ENCODE measurements at places on chromosomes 6 and 20. TPM values are rescaled to one million over a fixed set of nuclear protein-coding genes. Genes with fewer than 3 reads are reported as not detected.

DNA sequence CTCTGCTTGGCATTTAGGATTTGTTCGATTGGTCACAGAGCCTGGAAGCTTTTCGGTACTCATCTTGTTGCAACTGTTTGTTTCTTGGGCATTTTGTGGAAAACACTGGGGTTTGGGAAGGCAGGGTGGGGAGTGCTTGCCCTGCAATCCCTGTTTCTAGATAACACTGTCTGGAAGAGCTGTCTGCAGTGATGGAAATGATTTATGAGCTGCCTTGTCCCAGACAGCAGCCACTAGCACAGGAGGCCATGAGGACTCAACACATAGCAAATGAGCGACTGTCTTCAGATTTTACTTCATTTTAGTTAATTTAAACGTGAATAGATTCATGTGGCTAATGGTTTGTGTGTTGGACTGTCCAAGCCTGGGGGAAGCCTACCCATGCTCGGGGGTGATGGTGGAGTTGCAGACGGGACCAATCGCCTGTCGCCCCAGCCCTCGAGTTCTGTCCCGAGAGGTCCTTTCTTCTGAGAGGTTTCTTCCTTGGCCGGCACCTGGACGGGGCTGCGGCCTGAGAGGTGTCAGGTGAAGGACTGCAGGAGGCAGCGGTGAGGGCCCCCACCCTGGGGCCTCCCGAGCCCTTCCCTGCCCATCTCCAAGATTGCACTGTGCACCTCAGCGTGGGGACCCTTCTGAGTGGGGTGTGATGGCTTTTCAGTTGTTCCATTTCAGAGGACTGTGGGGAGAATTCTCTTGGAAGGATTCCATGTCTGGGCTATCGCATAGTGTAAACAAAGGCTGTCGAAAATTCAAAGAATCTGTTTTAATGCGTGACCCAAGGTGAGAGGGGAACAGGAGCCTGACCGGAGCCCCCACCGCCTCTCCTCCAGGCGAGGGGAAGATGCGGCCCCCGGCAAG lies 55.4 kb downstream of the SMOC2 start:
- H3K4me3 ChIP-seq = no peak overlapping the region
- DNase-seq = no peak
- no peak overlapping the region for H3K27ac ChIP-seq
- no peaks in the 10 kb centered on the region for H3K36me3 ChIP-seq

DNA sequence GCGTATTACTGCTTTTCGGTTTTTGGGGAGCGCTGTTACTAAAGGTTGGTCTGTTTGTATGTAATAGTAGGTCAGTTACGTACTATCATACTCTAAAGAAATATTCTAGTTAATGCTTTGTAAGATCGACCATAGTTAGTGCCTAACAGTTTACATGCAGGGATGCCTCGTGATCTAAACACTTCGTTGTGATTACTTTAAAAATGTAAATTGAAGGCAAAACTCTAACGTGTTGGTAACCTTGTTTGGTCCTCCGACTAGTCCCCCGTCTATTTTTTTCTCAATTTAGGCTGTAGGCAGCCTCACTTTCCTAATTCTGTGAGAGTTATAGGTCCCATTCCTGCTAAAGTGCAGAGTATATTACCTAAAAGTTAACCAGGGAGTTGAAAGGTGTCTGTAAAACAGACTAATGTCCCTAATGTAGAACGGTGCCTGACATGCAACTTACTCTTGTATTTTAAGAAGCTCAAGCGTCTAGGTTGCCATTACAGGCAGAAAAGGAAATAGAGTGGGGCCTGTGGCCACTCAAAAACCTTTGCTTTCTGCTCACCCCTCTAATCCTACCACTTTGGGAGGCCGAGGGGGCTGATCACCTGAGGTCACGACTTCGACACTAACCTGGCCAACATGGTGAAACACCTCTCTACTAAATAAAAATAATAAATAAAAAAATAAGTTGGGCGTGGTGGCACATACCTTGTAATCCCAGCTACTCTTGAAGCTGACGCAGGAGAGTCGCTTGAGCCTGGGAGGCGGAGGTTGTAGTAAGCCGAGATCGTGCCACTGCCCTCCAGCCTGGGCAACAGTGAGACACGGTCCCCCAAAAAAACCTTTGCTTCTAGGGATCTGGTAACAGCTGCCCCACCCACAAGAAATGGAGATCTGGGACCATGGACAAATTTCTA lies 37.8 kb downstream of the HFE start:
- DNase-seq = peak; percentile 29
- H3K4me3 ChIP-seq = peak overlapping the region; percentile 97
- peaks cover 22% of the 10 kb centered on the region for H3K36me3 ChIP-seq

- DNase-seq = no peak
- H3K36me3 ChIP-seq = no peaks in the 10 kb centered on the region
- H3K4me3 ChIP-seq = no peak overlapping the region
- H3K27me3 ChIP-seq = no peaks in the 10 kb centered on the region
- H3K27ac ChIP-seq = no peak overlapping the region
- H3K4me1 ChIP-seq = no peaks in the 10 kb centered on the region
These were observed 39.2 kb downstream of the ANKS1A start for GRCh38 chr6:34928220-34928619.

GRCh38 chr6:149089510-149089909 lies 228.0 kb upstream of the TAB2 start:
- H3K4me1 ChIP-seq = peaks cover 38% of the 10 kb centered on the region
- no peaks in the 10 kb centered on the region for H3K27me3 ChIP-seq
- no peak overlapping the region for H3K27ac ChIP-seq
- H3K36me3 ChIP-seq = no peaks in the 10 kb centered on the region

GRCh38 chr6:39865011-39865888 lies 69.0 kb downstream of the MOCS1 start:
- no peaks in the 10 kb centered on the region for H3K36me3 ChIP-seq
- no peaks in the 10 kb centered on the region for H3K4me1 ChIP-seq
- no peak overlapping the region for H3K4me3 ChIP-seq
- peaks cover 12% of the 10 kb centered on the region for H3K27me3 ChIP-seq
- no peak overlapping the region for H3K27ac ChIP-seq

- H3K36me3 ChIP-seq = no peaks in the 10 kb centered on the region
- H3K4me3 ChIP-seq = no peak overlapping the region
- H3K27ac ChIP-seq = no peak overlapping the region
- no peak for DNase-seq
- peaks cover 8% of the 10 kb centered on the region for H3K4me1 ChIP-seq
- no peaks in the 10 kb centered on the region for H3K27me3 ChIP-seq
These were observed 286.2 kb downstream of the DHX35 start for GRCh38 chr20:39248171-39248861.

- H3K4me3 ChIP-seq = no peak overlapping the region
- H3K4me1 ChIP-seq = peaks cover 15% of the 10 kb centered on the region
- DNase-seq = no peak
- H3K27me3 ChIP-seq = no peaks in the 10 kb centered on the region
These were observed 68.8 kb downstream of the FGD2 start for GRCh38 chr6:37074053-37074827.

DNA sequence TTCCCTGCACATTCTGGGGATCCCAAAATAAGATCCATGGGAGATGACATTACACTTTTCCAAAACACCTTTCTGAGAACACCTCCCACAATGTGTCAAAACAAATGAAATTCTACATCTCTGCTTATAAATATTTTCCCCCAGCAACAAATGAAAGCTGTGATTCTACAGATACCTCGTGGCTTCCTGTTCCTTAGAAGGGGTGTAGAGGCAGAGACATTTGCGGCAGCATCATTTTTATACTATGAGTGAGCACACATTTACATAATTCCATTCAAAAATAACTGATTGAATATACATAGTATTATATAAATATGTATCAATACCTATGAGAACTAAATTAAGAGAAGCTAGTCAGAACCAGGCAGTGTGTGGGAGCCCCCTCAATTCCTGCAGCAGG lies 213.9 kb upstream of the JARID2 start:
- H3K27ac ChIP-seq = no peak overlapping the region

DNA sequence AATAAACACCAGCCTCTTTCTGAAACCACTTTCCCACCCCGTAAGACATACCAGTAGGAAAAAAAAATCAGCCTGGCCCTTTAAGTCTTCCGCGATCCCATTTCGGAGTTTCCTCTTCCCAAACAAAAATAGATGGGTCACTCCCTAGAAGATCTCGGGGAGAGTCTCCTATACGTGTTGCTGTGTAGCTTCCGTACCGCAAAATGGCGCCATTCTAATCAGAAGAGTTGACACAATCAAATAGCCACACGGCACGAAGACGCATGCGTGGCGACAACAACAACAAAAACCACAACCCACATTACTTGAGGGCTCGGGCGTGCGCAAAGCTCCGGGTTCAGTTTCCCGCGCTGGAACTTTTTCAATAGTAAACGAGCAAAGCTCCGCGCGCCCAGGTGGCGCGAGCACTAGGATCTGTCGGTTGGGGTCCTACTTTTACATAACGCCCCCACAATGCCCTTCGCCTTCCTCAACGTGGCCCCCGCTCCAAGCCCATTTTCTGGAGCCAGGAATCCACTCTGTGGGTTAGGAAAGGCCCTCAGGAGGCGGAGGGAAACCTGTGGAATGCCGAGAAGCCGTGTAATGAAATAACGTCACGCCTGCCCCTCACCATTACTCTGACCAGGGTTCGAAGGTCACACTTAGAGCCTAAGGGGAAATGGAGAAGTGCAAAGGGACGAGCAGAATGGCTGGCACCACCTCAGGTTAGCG lies at the start of gene GPANK1:
GPANK1 (minus strand) TSS at position 208 of the 711 bp plus-strand sequence. CDS start 519 bp downstream, outside the sequence.
- peak; percentile 95 for DNase-seq
- peak within 1 kb of the TSS; percentile 97 for H3K27ac ChIP-seq
- H3K4me3 ChIP-seq = peak within 1 kb of the TSS; percentile 95

DNA sequence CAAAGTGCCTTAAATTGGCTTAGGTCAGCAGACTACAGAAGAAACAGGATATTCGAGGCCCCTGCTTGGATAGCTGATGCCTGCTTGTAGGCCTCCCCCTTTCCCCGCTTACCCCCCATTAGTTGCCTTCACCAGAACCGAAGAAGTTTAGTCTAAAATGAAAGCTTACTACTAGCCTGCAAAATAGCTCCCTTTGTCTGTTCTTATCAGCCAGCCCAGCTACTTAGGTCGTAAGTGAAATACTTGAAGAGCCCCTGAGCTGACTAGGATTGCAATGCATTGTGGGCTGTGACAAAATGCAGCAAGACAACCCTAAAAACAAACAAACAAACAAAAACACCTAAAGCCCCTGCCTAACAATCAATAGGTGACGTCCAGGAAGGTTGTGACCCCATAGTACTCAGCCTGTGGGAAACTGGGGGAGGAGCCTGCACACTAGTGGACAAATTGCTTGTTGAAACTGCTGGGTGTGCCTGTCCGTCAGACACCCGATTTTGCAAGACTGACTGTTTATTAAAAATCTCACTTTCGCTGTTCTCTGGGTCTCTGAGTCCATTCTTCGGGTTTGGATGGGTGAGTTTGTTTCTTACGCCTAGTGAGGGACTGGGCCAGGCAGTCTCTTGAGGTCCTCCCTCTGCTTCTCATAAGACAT lies 105.0 kb upstream of the DUSP22 start:
- DNase-seq = no peak
- H3K27ac ChIP-seq = no peak overlapping the region
- no peaks in the 10 kb centered on the region for H3K36me3 ChIP-seq
- no peak overlapping the region for H3K4me3 ChIP-seq

- H3K27ac ChIP-seq = no peak overlapping the region
- DNase-seq = no peak
- H3K4me3 ChIP-seq = no peak overlapping the region
- peaks cover 21% of the 10 kb centered on the region for H3K4me1 ChIP-seq
- H3K36me3 ChIP-seq = peaks cover 11% of the 10 kb centered on the region
- no peaks in the 10 kb centered on the region for H3K27me3 ChIP-seq
These were observed 90.7 kb downstream of the AKAP7 start for GRCh38 chr6:131225959-131226358.

DNA sequence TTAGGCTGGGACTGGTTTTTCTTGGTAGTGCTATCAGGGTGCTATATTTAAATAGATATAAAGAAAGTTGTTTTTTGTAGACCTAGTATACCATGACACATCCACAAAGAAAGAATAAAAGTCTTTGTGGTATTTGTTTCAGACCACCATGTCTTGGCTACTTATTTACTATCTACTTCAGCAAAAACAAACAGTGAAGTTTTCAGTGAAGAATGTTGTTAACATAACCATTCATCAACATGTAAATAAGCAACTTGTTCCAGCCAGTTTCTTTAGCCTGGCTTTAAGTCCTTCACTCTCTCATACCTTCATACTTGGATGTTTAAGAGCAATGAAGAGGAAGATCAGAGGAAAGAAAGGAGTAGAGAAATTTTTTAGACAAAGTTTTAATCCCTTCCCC lies 624.1 kb downstream of the CD109 start:
- no peak for DNase-seq
- no peaks in the 10 kb centered on the region for H3K27me3 ChIP-seq
- H3K4me3 ChIP-seq = no peak overlapping the region
- H3K4me1 ChIP-seq = no peaks in the 10 kb centered on the region

PSORS1C2 gene
- total RNA-seq = not detected

ZNF337 gene
- 12.6 TPM for total RNA-seq

LY6G6D gene
- total RNA-seq = not detected

HLA-DQA2 gene
- not detected for total RNA-seq

VWA7 gene
- total RNA-seq = 0.69 TPM
